ENCODE measurements at places on chromosomes 12 and 14. TPM values are rescaled to one million over a fixed set of nuclear protein-coding genes. Genes with fewer than 3 reads are reported as not detected.

CLEC2B gene
- 18.7 TPM for total RNA-seq

GRCh38 chr12:90061809-90062208 lies 353.2 kb upstream of the ATP2B1 start:
- no peak for DNase-seq

GRCh38 chr12:124797321-124797720 lies 66.3 kb downstream of the SCARB1 start:
- no peak for DNase-seq

MOK gene
- total RNA-seq, result 14.5 TPM

GRCh38 chr12:15956413-15957185 lies 45.5 kb downstream of the DERA start:
- no peak for DNase-seq

PCNX4 gene
- total RNA-seq, result 64.9 TPM

LHX5 gene
- not detected for total RNA-seq

DNA sequence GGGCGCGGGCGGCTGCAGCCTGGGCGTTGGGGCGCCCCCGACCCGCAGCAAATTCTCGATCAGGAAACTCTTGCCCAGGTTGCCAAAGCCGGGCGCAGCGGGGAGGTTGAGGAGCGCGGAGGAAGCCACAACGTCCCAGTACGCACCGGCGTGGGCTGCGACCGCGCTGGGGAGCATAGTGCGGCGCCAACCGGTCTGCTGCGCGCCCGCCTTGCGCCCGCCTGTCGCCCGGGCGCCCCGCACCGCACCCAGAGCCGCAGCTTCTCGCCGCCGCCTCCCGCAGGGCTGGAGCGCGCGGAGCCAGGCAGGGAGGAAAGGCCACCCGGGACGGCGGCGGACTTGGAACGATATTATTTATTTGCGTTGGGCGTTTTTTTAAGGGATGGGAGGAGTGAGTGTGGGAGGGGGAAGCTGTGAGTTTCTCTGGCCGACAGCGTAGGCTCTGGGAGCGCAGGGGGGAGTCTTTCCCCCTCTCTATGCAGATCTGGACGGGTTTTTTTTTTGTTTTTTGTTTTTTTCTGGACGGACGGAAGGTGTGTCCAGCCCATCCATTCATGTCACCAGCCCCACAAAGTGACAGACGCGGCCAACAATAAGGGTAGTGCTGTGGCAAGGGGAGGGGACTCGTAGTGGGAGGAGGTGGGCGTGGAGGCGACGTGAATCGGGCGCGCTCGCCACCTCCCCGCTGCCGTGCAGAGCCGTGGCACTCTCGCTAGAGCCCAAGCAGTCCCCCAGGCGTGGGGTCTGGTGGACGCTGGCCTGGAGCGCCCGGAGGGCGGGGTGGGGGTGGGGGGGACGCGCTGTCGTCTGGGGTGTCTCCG lies at the start of gene DBX2:
TSS of gene DBX2 (minus strand) at position 349 of the 821 bp plus-strand sequence. CDS start at position 177, 172 bp downstream.
- DNase-seq, result no peak

CLEC1B gene
- total RNA-seq, result 0.39 TPM

DNA sequence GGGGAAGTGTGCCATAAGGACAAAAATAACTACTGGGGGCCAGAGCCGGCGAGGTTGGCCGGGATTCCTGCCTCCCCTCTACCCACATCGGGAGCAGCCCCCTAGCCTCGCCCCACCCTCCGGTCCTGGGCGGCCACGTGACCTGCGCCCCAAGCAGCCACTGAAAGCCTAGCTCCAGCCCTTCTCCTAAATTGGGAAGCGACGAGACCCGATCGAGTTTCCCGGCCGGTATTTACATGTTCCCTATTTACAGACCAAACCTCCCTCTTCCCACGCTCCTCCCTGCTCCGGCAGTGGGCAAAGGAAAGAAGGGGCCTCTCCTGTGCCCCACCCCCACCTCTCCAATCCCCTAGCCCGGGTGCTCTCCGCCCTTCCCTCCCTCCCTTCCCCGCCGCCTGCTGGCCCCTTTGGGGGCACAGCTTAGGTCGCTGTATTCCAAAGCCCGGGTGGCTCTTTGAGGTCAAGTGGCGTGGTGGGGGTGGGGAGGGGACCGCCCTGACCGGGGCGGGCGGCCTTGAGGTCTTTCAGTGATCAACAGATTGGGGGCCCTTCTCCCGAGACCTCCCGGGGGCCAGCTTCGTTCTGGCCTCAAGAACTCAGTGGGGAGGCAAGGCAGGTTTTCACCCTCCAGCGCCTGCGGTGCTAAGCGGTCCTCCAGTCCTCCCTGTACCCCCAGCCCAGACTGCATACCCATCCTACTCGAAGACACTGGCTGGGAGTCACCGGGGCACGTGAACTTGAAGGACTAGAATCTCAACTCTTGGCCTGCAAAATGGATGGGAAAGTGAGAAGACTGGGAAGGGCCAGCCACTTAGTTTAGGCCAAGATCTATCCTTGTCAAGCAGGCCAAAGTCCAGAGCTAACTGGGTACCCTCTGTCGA lies 6.3 kb upstream of the CTDSP2 start:
- DNase-seq, result peak; percentile 49

- no peak for DNase-seq
Measured at GRCh38 chr12:67752226-67752732, 103.7 kb downstream of the DYRK2 start.

GRCh38 chr14:81350344-81351130 lies 49.6 kb downstream of the STON2 start:
- no peak for DNase-seq

DNA sequence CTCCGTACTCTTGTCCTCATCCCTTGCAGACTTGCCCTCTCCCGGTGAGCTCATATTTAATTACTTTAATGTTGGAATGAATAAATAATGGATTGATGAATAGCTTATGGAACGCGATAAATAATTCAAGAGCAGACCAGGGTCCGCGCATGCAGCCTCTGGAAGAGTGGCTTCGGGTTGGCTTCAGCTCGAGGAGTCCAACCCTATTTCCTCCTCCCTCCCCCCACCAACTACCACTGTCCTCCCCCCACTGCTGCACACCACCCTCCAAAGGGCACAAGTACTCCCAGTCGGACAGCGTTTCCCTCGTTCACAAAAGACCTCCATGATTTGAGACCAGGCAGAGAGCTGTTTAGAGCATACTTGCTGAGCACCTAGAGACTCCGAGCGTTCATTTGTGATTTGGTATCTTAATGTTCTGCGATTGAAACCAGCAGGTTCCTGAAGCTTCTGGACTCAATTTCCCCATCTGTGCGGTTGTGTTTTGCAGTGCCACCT lies 647 bp upstream of the SIX1 start:
- no peak for DNase-seq

GRCh38 chr12:105554223-105554678 lies 223.8 kb downstream of the C12orf75 start:
- DNase-seq, result peak; percentile 22

DNA sequence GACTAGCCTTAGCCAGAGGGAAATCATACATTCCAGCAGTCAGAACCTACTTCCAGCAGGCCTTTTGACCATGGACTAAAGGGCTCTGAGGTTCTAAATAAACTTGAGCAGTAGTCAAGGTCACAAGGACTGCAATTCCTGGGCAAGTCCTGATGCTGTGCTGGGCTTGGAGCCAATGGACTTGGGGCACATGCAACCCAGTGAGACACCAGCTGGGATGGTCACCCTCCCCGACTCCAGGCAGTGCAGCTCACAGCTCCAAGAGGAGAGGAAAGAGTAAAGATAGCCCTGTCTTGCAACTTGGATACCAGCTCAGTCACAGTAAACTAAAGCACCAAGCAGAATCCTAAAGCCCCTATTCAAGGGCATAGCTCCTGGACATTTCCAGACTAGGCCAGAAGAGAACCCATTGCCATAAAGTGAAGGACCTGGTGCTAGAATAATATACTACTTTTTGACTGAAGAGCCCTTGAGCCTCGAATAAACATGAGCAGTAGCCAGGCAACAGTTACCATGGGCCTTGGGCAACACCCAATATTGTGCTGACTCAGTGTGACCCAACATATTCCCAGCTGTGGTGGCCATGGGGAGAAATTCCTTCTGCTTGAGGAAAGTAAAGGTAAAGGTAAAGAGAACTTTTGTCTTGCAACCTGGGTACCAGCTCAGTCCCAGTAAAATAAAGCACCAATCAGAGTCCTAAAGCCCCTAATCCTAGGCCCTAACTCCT lies 226.2 kb upstream of the CLEC14A start:
- DNase-seq, result no peak

BAG5 gene
- 26.2 TPM for total RNA-seq

ABCB9 gene
- total RNA-seq, result 4.6 TPM

GRCh38 chr12:64400041-64400440 lies 4.2 kb upstream of the XPOT start:
- DNase-seq, result no peak

DNA sequence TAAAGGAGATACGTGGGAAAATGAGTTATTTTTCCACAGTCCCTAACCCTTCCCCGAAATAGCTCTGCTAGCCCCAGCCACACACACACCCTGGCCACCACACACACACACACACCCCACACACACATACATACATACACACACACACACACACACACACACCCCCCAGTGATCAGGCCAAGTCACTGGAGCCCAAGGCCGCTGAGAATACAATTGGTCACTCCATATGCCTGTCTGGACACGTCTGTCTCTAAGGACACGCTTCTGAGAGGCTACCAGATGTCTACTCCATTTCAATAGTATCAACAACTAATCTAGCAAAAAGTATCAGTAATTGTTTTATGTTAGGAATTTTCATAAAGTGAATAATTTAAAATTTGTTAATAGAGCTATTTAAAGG lies 13.0 kb upstream of the DIABLO start:
- DNase-seq, result no peak

- DNase-seq, result no peak
Measured at GRCh38 chr12:109679501-109680263, 33.9 kb upstream of the FAM222A start.

PIP4P1 gene
- 17.6 TPM for total RNA-seq

DNA sequence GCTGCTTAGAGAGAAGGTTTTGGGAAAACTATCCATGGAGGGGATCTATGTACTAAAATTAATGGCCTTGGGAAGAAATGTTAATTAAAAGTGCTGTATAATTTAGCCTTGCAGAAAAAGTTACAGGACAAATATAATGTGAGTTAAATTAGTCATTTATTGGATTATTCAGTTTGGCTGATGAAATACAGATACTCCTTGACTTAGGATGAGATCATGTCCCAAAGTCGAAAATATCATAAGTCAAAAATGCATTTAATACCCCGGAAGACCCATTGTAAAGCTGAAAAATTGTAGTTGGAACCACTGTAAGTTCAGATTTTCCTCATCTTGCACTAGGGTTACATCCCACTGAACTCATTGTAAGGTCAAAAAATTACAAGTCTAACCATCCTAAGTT lies 9.7 kb downstream of the RTRAF start:
- DNase-seq, result peak; percentile 23

DNA sequence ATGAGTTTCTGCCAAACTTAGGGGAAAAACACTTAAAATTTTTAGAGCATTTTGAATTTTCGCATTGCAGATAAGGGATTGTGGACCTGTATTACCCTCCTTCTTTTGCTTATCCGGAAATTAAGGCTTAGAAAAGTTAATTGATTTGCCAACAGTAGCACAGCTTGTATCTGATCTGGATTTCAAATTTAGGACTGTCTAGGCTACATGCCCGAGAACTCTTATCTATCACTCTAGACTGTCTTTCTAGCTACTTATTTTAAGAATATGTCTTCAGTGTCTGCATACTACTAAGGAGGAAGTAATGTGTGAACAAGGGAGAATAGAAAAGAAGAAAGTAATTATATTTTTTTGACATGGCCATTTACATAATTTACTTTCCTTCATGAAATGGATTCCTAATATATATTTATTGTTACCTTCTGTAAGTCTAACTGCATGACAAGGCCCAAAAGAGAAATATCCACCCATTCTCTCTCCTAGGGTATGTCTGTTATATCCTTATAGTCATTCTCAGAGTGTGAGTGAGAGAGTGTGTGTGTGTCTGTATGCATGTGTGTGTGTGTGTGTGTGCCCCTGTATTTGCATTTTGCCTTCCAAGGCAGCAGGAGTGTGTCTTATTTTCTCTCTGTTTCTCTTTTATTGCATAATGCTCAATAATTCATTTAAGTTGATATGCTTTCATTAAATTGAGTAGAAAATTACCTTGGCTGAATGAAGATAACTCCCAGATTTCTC lies 132.1 kb downstream of the SLC5A8 start:
- no peak for DNase-seq

- no peak for DNase-seq
Measured at GRCh38 chr12:26623136-26623535, 209.9 kb downstream of the ITPR2 start.

CATSPERB gene
- 0.89 TPM for total RNA-seq

- DNase-seq, result no peak
Measured at GRCh38 chr12:62806244-62806836, 128.6 kb downstream of the PPM1H start.

GRCh38 chr12:5514016-5514415 lies 82.1 kb downstream of the NTF3 start:
- DNase-seq, result no peak

GRCh38 chr14:31020834-31021575 lies 4.4 kb upstream of the AP4S1 start:
- DNase-seq, result no peak

- no peak for DNase-seq
Measured at GRCh38 chr12:181921-182320, 32.0 kb downstream of the SLC6A12 start.

RAPGEF3 gene
- total RNA-seq, result 10.8 TPM

SRRM4 gene
- total RNA-seq, result 0.10 TPM

DNA sequence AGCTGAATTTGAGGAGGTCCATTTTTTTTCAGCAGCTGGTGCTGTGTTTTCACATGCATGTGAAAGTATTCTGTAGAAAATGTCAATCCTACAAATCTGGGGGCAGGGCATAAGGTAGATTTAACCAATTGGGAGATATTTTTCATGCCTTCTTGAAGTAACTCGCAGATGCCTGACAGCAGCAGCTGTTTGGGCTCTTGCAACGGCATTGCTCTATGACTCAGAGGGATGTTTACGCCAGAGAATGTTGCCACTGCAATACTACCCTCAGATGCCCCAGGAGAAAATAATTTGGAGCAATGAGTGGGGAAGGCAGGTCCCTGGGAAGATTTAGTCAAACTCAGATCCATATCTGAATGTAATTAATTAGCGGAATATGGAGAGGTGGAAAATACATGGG lies 42.5 kb upstream of the MYBPC1 start:
- peak; percentile 4 for DNase-seq

TAPBPL gene
- total RNA-seq, result 8.3 TPM

DNA sequence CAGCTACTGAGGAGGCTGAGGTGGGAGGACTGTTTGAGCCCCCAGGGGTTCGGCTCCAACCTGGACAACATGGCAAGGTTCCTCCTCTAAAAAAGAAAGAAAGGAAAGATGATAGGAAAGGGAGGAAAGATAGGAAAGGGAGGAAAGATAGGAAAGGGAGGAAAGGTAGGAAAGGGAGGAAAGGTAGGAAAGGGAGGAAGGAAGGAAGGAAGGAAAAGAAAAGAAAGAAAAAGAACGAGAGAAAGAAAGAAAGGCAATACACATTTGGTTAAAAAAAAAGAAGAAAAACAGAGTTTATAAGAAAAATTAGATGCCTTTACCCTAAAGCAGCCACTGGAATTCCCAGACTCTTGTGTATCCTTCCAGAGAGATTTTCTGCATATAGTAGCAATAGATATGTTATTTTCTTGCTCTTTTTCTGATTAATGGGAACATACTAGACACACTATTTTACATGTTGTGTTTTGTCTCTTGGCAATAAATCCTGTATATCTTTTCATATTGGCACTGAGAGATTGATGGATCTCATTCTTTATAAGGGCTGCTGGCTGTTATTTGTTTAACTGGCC lies 12.2 kb downstream of the HNF1A start:
- DNase-seq, result no peak

Data from skin of body (tissue), 3 donors.